ENCODE measurements at places on chromosomes 7 and 10. TPM values are rescaled to one million over a fixed set of nuclear protein-coding genes. Genes with fewer than 3 reads are reported as not detected.

DNA sequence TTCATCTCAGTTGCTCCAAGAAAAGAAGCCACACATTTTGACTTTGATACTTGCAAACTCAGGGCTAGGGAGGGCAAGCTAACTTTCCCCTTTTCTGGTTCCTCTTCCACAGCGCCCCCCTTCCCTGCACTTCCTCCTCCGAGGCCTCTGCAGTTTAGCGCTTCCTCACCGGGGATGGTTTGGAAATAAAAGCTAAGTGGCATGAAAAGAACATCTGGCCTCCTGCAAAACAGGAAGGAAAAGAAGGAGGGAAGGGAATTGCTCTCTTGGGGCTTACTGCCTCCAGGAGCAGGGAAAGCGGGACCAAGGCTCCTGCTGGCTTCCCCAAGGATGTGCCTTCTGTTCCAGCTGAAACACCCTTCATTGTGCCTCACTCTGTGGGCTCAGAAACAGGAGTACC, 42.3 kb downstream of the PRKCQ start:
- DNase-seq = no peak

DNA sequence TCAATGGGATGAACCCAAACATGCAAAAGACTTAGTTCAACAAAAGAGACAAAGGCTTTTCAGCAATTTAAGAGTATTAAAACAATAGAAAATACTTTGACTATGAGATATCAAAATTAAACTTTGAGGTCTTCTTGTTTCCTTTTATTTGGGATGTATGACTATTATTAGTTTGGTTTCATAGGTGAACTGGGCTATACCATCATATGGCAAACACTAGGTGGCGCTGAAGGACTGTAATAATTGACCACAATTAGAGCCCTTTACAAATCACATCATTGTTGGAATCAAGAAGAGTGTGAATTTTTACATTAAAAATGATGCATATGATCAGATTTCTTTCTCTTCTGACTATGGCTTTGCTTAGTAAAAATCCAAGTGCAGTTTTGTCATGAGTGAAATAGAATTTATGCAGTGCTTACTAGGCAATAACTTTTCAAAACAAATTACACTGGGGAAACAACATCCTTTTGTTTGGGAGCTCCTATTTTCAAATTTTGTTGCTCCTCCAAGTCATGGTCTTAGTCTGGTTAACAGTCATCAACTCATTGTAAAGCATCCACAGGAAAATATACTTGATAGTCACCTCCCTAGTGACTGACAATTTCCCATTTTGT, 14.7 kb upstream of the NXPH1 start:
- no peak for DNase-seq

SAMD9L gene
- total RNA-seq = 8.6 TPM

- DNase-seq = no peak
These were observed 19.1 kb upstream of the LRRC18 start for GRCh38 chr10:48958598-48959190.

DKK1 gene
- 14.0 TPM for total RNA-seq

VWDE gene
- total RNA-seq = 2.9 TPM

SCIN gene
- 0.74 TPM for total RNA-seq

DNA sequence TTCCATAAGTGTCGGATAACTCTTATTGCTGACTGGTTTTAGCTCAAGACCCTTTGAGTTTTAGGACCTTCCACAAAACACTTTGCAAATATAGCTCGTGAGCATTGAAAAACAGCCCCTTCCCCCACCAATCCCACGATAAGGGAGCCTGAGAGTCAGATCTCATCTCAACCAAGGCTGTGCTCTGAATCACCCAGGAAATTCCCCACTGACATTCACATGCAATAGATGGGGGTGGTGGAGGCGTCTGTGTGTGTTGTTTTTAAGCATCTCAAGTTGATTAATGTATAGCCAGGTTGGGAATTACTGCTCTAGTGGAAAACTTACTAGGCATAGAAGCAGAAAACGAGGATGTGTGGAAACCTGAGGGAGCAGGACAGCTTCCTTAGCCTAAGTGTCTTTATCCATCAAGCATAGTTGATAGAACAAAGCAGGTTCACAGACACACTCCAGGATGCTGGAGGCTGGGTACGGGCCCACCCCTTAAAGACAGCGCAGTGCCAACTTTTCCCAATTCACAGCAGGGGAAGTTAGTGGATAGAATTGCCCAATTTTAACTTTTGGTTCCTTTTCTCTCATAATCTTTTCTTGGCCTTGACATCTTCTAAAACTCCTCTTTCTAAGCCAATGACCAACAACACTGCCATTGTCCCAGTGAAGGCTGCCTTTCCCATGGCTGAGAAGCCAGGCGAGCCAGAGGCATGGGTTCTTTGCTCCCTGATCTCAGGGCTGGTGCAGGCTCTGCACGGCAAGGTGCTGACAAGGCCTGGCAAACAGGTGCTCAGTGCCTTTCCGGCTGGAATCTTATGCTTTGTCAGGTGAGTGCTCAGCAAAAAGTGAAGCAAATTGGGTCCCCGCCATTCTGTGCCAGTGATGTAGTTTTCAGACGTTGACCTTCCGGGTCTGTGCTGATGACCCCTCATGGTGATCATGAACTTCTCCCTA, 98.5 kb upstream of the INSIG1 start:
- DNase-seq = no peak

DNA sequence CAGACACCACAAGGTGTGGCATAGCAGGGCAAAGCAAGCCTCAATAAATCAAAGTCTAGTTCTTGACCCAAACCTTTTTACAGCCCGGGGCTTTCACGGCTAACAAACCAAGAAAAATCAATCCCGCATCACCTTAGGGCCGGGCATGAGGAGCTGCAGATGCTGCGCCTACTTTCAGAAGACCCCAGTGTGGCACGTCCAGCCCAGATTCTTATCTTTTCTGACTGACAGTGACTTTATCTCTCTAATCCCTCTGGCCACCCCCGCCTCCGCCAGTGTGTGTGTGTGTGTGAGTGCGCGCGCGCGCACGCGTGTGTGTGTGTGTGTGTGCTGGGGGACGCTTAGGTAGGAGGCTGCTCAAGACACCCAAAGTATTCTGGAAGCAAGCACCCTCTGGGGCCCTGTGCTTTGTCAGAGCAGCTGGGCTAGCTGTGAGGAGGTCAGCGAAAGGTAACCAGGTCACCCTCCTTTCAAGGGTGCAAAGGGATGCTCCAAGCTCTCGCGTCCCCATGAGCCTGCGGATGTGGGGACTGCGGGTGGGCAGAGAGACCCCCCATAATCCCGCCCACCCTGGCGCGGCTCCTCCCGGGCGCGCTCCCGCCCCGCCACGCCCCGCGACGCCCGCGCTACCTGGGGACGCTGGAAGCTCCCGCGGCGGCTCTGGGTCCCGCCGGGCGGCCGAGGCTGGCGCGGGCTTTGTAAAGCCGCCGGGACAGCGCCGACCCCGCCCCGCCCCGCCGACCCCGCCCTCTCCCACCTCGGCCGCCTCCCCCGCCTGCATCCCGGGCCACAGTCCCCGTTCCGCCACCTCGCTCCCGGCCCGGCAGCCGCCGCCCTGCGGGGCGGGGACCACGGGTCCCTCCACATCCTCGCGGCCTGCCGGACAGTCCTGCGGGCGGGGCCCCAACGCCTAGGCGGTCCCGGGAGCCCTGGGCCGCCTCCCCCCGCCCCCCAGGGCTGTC, 57.1 kb upstream of the RHOBTB1 start:
- DNase-seq = no peak

GRM8 gene
- total RNA-seq = not detected

GRCh38 chr7:20172736-20173334, 44.3 kb downstream of the MACC1 start:
- no peak for DNase-seq

DNA sequence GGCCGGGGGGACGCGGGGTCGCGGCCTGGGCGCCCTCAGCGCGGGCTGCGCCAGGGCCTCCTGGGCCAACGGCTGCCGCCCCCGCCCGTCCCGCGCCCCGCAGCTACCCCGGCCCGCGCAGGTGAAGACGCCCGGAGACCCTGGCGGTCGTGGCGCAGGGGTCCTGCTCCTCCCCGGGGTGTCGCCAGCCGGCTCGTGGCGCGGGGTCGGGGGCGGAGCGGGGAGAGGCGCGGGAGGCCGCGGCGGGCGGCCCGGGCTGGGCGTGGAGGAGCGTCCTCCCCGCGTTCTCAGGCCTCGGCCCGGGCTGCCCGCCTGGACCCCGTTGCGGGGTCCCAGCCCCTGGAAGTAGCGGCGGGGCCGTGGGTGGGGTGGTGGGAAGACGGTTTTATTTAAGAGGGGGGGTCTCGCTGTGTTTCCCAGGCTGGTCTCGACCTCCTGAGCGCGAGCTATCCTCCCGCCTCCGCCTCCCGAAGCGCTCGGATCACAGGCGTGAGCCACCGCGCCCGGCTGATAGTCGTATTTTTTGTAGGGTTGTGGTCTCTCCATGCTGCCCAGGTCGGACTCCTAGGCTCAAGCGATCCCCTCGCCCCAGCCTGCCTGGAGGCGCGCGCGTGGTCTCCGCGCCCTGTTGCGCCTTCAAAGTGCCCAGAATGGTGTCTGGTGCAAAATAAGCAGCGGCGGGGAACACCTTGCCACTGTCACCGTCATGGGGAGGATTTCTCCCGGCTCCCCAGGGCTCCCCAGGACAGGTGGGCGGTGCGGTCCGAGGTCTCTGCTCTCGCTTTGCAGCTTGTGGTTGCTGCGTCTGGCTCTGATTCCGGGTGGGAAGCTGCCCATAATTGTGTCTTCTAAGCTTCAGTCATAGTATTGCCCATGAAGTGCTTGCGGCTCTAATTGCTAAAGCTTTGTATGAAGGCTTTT, 15.3 kb upstream of the SUN1 start:
- no peak for DNase-seq

- no peak for DNase-seq
These were observed 26.1 kb upstream of the GPAM start for GRCh38 chr10:112209684-112210131.

SPDYE9 gene
- total RNA-seq = not detected

DNA sequence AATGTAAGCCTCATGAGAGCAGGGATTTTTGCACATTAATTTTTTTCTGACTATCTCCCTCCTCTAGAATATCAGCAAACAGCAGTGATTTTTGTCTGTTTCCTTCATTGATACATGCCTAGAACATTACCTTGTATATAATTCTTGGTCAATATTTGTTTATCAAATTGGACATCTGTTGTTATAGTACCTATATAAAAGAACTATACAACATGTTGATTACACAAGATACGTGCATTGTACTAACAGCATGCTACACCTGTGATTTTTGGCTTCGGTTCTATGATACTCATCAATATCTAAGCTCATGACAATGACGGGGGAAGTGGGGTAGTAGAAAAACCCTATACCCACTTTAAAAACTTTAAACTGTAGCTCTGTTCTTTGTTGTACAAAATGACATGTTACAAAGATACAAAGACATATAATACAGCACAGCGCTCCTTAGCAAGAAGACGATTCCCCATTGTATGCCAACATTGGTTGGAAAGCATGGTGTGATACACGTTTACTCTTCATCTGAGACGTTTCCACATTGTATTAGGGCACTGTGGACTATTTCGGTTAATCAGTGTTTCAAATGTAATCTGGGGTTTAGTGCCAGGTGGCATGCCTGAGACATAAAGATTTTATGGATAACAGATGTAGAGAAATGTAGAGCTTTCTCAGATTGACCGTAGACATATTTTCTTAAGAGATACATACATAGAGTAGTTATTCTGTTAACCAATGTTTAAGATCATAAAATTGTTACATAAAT, 70.5 kb upstream of the FOXP2 start:
- no peak for DNase-seq

Data from vagina (tissue), 2 donors.